ENCODE measurements at places on chromosomes 4 and X.

GRCh38 chrX:68834371-68835103, 5.7 kb downstream of the EFNB1 start:
- no peak for DNase-seq

GRCh38 chr4:170202721-170203120, 113.0 kb upstream of the AADAT start:
- DNase-seq: no peak

GRCh38 chr4:56026596-56026995, 77.9 kb downstream of the CEP135 start:
- no peak for DNase-seq

- DNase-seq: no peak
Observed at GRCh38 chr4:102441978-102442911, 58.9 kb upstream of the NFKB1 start.

GRCh38 chrX:18448416-18448815, 23.0 kb downstream of the CDKL5 start:
- no peak for DNase-seq

All from brain microvascular endothelial cell (primary cell).